ENCODE measurements at places on chromosomes 7 and 10. TPM values are rescaled to one million over a fixed set of nuclear protein-coding genes. Genes with fewer than 3 reads are reported as not detected.

ANKRD30A gene
- polyA plus RNA-seq = not detected

C10orf53 gene
- not detected for polyA plus RNA-seq

CADPS2 gene
- polyA plus RNA-seq = 9.5 TPM

FKBP6 gene
- not detected for polyA plus RNA-seq

BMPER gene
- 0.10 TPM for polyA plus RNA-seq

STOX1 gene
- 0.06 TPM for polyA plus RNA-seq

CYP3A7 gene
- not detected for polyA plus RNA-seq

FOXP2 gene
- 0.25 TPM for polyA plus RNA-seq

CRPPA gene
- polyA plus RNA-seq = 0.64 TPM
